ENCODE measurements at places on chromosomes 3 and 15.
A peak's percentile ranks its signal among the peaks of the same experiment; 100 is the strongest.

GRCh38 chr3:29887451-29887850, 606.6 kb downstream of the RBMS3 start:
- DNase-seq, result no peak

DNA sequence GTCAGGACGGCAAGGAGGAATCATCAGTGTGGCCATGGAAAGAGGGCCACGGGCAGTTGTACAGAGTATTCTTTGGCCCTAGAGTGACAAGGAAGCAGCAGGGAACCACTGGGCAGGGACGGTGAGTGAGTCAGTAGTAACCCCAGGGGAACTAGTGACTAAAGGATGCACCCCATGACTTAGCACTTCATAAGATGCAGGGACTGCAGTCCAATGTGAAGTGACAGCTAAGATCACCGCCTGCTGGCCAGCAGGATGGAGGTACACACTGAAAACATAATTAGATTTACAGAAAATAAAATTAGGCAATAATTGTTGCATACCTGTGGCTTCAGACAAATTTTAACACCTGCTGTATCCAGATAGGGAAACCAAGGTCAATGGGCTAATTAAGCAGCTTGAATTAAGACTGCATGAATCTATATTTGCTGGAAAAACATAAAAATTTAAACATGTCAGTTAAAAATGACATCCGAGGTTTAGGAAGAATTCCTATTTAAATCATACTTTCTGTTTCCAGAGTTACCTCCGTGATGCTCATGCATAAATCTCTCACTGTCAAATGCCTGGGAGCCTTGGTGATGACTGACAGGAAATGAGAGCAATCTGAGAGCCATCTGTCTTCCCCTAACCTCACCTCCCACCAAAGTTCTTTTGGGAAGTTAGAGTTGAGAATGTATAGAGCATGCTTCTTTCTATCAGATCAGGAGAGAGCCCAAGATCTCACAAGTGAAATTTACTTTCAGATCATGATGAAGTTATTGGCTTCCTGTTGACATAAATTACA, 56.5 kb downstream of the DCLK3 start:
- DNase-seq, result peak; percentile 34

DNA sequence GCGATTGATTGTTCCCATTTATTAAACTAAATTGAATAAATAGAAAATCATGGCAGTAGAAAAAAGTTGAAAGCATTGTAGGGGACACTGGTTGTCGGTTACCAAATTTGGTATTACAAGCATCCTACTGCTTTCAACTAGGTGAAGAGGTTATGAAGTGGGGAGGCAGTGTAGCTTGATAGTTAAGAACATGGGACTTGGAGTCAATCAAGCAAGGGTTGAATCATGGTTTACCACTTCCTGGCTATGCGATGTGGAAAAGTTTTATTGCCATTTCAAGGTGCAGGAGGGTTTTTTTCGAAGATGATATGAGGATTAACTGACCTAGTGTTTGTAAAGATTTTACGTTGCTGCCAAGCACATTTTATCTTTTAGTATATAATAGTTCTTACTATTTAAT, 318.2 kb upstream of the KCNH8 start:
- DNase-seq, result no peak

DNA sequence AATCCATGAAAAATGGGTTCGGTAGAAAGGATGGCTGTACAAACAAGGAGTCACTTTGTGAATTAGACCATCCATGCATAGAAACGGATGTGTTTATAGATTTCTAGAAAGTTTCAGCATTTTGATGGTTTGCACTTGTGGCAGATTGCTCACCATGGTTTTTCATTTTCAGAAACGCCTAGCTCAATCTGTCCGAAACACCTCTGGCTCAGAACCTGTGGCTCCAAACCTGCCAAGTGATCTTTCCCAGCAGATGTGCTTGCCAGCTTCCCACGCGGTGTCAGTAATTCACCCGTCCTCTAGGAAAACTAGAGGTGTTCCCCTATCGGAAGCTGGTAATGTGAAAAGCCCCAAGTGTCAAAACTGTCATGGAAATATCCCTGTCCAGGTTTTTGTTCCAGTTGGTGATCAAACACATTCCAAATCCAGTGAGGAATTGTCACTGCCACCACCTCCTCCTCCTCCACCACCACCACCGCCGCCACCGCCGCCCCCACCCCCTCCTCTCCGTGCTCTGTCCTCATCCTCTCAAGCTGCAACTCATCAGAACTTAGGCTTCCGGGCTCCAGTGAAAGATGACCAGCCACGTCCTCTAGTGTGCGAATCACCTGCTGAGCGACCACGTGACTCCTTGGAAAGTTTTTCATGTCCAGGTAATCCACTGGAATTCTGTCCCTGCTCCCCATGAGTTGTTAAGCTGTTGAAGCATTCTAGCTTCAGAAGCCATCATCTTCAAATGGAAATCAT, 21.2 kb downstream of the WHAMM start:
- no peak for DNase-seq

DNA sequence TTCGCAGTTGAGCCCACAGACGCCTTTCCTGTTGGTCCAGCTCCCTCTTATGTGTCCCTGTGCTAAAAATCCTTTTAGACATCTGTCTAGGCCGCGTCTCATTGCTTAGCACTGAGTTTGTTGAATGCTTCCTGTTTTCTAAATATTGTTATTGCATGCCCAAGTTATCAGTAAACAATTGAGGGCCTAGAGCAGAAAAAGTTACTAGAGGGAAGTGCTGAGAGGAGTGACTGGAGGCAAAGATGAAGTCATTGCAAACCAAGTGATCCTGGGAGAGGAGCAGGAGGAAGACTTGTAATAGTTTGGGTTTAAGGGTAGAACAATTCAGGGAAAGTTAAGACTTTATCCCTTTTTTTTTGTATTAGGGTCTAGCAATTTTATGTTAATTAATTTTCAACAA, 88.1 kb downstream of the DCUN1D1 start:
- DNase-seq, result no peak

DNA sequence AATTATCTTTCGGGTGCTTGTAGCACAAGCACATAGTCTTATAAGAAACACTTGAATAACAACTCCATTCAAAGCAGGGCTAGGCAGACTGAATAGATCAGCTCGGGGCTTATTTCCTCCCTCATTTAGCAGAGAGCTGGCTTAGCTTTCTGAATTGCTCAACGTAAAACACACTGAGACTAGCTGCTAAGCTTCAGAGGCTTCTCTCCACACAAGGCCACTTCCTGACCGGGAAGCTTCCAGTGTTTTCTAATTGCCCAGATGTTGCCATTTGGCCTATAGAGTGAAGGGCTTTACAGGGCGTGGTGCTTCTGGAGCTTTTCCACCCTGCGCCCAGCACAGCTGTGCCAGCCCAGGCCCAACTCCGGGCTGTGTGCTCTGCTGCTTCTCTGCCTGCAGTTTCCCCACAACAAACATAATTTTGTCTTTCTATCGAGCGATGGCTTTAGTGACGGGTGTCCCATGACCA, 16.6 kb downstream of the FAM240A start:
- peak; percentile 14 for DNase-seq

Measured in dermis blood vessel endothelial cell (primary cell).